HS-27A (cell line): ENCODE measurements at places on chromosomes 6 and 20.
A peak's percentile ranks its signal among the peaks of the same experiment; 100 is the strongest.

DNA sequence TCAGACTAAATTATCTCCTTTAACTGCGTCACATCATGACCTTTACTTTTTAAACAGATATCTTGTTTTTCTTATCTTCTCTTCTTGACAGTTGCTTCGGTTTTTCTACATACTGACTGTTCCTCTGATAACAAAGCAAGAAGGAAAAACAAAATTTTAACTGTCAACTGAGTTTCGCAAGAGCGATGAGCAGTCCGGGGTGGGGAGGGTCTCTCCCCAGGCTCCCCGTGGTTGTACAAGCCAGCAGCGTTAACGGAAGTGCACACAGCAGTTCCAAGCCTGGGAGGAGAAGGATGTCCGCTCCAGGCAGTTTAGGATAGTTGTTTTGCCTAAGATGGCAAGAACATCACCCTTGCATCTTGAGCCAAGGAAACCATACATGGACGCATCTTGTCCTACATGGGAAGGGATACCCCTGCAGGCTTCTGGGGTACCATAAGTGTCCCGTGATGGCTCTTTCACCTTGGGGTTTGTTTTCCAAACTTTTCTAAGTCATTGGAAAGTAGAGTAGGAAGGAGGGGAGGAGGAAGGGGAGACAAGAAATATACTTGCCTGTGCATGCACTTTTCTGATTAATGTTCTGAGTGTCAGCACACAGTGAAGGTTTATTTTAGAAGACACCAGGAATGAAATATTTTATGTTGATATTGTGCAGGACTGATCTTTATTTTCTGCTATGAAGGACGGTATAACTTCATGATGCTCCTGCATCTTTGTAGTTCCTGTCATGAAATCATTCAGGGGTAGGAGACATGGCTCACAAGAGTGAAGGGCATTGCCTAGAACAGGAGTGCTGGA, 20.8 kb downstream of the SLC24A3 start:
- no peak for DNase-seq

DNA sequence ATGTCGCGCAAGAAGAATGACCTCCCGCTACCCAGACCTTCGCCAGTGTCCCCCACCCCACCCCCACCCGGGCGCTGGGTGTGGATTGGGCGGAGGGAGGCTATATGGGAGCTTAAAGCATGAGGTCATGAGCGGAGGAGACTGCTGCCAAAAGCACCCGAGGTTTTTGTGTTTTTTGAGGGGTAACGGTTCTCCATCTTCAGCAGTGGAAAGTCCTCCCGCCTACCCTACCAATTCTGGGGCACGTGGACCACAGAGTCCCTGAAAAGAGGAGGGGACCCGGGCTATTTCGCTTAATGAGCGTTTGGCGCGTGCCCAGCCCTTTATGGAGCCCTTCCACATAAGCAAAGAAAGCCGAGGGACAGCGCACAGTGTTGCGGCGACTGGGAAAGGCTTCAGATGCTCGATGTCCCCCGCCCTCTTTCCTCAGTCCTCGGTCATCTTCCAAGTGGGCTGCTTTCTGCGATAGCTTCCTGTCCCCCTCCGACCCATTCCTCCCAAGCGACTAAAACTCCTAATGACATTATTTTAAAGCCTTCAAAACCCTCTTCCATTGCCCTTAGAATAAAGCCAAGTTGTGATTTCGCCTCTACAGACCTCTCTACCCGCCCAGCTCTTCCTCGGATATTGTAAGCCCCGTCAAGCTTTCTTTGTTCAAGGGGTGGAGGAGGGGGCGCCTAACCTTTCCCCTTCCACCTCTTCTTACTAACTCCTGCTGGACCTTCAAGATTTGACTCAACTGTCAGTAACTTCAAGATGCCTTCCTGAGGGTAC, 2.1 kb upstream of the TRERF1 start:
- peak; percentile 61 for DNase-seq

DNA sequence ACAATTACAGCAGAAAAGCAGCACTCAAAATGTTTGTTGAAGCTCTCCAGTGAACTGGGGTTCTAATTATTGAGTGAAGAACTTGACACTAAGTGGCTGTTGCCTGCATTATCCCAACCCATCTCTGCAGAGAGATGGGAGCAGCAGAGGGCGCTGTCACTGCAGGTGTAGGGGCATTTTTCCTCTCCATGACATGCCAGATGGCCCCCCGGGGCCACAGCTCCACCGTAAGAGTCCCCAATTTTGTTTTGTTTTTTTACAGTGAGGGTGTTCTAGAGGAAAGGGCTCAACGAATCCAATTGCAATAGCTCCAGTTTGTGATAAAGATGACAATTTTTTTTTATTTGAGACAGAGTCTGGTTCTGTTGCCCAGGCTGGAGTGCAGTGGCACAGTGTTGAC, 1.9 kb upstream of the FUCA2 start:
- no peak for DNase-seq

DNA sequence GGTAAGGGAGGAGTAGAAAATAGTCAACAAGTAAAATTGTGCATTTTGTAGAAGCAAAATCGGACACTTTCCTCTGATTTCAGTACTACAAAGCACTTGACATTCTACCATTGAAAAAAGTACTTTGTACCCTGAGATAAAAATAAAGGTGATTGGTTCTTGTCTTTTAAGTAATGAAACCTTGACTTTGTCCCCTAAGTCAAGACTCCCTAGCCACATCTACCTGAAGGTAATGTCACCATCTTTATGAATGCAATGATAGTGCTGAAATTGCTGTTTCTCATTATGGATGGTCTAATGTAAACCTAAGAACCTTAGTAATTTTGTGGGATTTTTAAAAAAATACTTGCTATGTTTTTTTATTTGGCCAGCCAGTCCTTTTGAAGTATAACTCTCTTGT, 2.4 kb upstream of the MAN1A1 start:
- DNase-seq = no peak

DNA sequence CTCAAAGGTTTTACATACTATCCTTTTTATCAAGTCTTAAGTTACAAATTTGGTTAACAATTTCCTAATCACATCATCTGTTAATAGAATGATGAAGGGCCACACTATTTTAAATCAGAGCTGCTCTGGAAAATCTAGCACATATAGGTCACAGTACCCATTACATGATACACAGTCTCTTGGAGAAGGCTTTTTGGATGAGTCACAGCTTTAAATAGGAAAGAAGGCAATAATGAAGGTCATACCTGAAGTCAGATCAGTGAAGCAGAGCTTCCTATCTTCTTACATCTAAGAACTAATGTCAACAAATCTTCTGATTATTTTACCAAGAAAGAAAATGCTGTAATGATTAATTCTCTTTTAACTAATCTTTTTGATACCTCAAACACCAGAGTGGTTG, 248.5 kb downstream of the BTBD9 start:
- DNase-seq = no peak

DNA sequence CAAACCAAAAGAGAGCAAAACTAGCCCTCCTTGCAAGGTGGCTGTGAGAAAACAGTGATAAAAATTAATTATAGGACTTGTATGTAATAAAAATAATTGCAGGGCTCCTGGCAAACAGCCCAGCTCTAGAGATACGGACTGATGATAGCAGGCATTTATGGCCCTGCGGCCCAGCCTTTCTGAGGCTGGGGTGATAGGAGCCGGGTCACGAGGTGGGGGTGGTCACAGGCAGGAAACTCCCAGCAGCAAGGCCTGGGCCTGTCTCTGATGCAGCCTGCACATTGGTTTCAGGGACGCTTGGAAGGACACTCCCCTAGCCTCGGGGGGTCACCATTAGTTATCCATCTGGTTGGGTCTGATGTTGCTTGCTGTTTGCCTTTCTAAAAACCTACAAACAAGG, 18.7 kb upstream of the TTPAL start:
- no peak for DNase-seq

GRCh38 chr6:143369971-143370370, 80.5 kb downstream of the ADAT2 start:
- DNase-seq = no peak

GRCh38 chr20:62735331-62735821, 26.7 kb downstream of the NTSR1 start:
- DNase-seq = no peak

DNA sequence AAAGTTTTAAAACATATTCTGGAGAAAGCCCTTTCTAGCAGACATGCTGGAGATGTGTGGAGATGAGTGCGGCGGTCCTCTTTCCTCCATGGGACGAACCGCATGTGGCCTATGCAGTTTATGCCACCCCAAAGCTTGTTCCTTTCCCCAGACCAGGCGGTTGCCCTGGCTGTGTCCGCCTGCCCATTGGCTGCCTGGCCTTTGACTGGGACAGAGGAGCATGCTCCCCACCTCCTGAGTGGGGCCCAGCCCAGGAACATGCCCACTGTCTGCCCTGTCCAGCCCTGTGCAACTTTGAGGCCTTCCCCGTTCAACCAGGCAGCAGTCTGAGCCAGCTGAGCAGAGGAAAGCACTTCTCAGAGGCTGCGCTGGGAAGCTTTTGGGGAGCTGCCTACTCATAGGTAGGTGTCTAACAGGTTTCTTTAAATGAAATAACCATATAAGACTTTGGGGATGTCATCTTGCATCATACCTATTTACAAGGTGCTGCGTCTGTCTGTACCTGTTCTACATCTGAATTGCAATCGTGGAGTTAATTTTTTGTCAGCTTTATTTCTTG, 20.6 kb downstream of the FOXC1 start:
- DNase-seq = no peak

GRCh38 chr6:147909640-147910039, 401.1 kb downstream of the SAMD5 start:
- no peak for DNase-seq

- DNase-seq = no peak
Measured at GRCh38 chr6:157560691-157561413, 179.9 kb downstream of the ZDHHC14 start.

DNA sequence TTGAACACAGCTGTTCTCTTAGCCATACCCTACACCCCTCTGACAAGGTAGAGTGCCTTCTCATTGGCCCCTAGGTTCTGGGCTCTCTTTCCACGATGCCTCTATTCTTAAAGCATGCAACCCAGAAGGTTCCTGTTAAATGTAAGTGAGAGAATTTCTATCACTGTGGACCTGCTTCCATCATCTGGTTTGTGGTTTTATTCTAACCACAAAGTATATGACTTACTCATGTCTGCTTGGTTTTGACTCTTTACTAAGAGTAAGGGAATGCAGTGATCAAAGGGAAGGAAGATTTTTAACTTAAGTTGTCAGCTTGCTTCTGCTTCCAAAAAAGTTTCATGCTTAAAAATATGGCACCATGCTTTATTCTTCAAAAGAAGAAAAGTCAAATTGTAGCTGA, 80.2 kb downstream of the ANKEF1 start:
- DNase-seq = peak; percentile 33

GRCh38 chr6:33770124-33770832, 18.7 kb downstream of the LEMD2 start:
- no peak for DNase-seq

DNA sequence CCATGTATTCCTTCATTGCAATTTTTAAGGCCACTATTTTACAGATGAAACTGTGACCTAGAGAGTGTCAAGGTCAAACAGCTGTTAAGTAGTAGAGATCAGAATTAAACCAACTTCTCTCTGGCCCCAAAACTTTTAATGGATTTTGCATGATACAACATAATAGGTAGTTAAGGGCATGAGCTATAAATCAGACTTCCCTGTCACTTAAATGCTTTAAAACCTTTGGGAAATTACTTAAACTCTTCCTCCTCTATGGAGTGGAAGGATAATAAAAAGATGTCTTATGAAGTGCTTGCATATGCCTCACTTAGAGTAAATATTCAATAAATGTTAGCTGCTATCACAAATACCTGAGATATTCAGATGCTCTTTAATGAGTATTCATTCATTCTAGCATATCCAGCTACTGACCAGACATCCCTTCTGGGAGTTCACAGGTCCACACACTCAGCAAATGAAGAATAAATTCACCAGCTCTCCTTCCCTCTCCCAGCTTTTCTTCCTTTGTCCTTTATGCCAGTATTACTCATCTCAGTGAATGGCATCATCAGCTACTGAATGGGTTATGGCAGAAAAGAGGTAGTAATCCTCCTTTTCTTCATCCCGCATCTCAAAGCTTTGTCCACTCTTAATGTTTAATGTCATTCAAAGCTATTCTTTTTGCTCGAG, 36.2 kb downstream of the EYA4 start:
- DNase-seq = no peak

DNA sequence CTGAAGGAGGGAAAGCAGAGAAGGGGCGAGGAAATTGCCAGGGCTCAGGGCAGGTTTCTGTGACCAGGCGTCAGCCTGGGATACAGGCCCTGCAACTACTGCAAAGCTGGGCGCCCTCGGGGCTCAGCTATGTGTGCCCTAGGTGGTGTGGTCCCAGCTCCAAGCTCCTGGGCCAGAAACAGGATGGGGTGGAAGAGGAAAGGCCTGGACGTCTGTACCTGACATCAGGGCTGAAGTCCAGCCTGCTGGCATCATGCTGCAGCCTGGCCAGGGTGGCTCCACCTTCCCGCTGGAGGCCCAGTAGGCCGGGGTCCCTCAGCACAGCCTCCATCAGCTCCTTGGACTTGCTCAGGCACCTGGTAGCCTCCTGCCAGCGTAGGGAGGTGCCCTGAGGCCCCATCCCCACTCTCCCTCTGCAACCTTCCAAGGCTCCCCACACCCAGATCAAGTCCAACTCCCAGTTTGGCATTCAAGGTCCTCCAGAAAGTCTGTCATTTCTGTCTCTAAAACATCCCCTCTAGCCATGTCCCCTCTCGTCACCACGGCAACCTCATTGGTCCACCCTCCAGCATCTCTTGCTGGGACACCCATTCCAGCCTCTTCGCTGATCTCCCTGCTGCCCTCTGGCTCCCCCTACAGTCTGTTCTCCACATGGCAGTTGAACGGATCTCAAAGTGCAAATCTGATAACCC, 38.2 kb downstream of the KIAA1755 start:
- DNase-seq = no peak

- no peak for DNase-seq
Measured at GRCh38 chr20:38957235-38957876, 4.8 kb upstream of the DHX35 start.

GRCh38 chr20:8646033-8646441, 422.9 kb upstream of the PLCB4 start:
- DNase-seq = peak; percentile 36

DNA sequence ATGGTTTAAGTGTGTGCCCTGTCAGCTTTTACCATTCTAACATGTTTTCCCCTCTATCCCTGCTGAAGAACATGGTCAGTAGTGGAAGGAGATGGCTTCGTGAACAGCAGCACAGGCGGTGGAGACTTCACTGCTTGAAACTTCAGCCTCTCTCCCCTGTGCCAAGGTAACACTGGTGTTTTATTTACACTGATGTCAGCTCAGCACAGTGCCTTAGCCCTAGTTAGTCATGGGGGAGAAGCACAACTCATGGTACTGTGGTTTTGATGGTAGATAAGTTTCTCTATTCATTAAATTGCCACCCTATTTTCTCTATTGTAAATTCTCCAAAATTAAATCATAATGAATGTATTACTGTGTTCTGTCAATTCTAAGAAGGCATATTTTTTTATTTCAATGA, 56.6 kb downstream of the MTHFD1L start:
- DNase-seq = no peak

- DNase-seq = no peak
Measured at GRCh38 chr6:7726416-7727085, 652 bp downstream of the BMP6 start.

DNA sequence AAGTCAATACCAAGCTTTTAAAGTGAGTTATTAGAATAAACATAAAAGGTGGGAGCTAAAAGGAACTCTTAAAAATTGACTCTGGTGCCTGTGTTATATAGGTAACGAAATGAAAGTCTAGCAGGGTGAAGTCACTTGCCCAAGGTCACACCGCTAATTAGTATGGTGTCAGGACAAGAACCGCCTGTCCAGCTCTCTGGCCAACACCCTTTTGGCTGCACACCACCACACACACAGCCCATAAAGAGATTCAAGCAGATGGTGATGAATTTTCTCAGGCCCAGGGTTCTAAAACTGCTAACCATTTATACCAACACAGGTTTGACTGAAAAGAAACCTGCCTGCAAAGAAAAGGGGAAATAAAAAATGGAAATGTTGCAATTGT, 20.2 kb downstream of the GFOD1 start:
- no peak for DNase-seq
